CD4-positive, alpha-beta memory T cell (primary cell): ENCODE measurements at places on chromosomes 1 and 21. TPM values are rescaled to one million over a fixed set of nuclear protein-coding genes. Genes with fewer than 3 reads are reported as not detected.
A peak's percentile ranks its signal among the peaks of the same experiment; 100 is the strongest.

The LCE1D gene
- not detected for total RNA-seq

DNA sequence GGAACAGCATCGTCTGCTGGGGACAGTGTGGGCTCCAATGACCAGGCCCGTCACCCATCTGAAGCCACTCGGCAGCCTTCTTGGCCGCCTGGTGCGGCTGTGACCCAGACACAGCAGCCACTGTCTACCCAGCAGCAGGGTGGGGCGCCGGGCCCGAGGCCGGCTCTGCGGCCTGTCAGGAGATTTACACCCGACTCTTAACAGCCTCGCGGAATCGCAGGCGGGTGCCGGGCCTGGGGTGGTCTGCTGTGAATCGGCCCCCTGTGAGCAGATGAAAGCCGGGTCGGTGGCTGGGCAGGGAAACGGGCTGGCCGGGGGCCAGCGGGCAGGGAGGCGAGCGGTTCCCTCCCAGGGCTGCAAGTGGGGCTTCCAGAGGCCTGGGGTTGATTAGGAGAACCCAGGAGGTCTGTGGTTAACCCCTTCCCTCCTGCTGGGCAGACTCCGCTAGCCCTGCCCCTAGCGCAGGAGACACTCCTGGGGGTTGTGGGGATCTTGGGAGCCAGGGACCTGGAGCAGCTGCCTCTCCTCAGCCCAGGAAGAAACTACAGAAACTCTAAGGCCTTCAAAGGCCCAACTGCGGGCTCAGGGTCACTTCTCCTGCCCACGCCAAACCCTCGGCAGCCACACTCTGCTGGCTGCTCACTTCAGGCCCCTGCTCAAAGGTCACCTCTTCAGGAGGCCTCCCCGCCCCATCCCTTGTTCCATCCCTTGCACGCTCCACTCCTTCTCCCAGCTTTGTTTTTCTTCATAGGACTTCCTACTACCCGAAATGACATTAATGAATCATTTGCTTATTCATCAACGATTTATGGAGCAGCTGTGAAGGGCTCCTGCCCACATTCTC lies 15.6 kb downstream of the RUNX3 start:
- H3K4me1 ChIP-seq, result peaks cover 99% of the 10 kb centered on the region
- no peak for DNase-seq

- H3K4me1 ChIP-seq, result peaks cover 12% of the 10 kb centered on the region
- H3K36me3 ChIP-seq, result no peaks in the 10 kb centered on the region
- DNase-seq, result no peak
- H3K27ac ChIP-seq, result no peak overlapping the region
- H3K4me3 ChIP-seq, result no peak overlapping the region
- H3K27me3 ChIP-seq, result peaks cover 35% of the 10 kb centered on the region
Measured at GRCh38 chr1:118979754-118980575, 8.2 kb downstream of the TBX15 start.

DNA sequence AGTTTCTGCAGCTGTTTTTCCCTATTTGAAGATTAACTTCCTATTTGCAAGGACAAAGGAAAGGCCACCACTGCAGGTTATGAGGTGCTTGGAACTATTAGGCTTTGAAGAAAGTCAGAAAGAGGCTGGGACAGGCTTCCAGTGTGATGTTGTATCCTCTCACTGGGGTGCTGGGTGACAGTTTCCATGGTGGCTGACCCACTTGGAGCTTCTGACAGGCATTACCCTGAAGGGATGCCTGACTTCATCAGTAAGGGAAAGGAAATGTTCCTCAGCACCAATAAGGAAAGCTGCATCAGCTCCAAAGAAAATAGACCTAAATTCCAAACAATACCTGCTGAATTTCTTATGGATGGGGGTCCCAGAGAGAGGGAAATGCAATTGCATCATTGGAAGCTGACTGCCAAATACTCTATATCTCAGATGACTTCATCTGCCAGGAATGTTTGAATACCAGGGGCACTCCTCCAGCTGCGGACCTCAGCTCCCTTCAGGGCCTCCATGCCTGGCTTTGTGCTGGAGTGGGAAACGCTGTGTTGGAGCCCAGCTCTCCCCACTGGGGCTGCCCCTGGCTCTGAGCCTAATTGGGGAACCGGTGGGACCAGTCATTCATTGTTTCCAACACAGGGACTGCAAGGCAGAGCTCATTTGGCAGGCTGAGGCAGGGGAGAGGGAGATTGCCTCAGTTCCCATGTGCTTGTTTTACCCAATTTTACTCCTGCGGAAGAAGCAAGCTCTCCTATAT lies 76.6 kb downstream of the RGL1 start:
- no peak for DNase-seq
- no peaks in the 10 kb centered on the region for H3K36me3 ChIP-seq
- no peaks in the 10 kb centered on the region for H3K27me3 ChIP-seq
- no peak overlapping the region for H3K27ac ChIP-seq

GRCh38 chr1:21385022-21385421 lies 54.9 kb upstream of the NBPF3 start:
- no peaks in the 10 kb centered on the region for H3K4me1 ChIP-seq
- H3K27me3 ChIP-seq, result no peaks in the 10 kb centered on the region
- no peak overlapping the region for H3K4me3 ChIP-seq
- no peaks in the 10 kb centered on the region for H3K36me3 ChIP-seq

DNA sequence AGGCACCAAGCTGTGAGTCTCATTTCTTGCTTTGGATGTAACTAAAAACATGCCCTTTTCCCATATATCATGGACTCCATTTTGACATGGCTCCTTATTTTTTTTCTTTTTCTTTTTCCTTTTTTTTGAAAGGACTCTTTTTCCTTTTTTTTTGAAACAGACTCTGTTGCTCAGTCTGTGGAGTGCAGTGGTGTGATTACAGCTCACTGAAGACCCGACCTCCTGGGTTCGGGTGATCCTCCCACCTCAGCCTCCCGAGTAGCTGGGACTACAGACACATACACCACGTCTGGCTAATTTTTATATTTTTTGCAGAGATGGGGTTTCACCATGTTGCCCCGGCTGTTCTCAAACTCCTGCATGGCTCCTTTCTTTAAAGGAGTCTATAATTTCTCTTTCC lies 10.4 kb upstream of the SYCP1 start:
- H3K36me3 ChIP-seq, result no peaks in the 10 kb centered on the region
- H3K4me1 ChIP-seq, result no peaks in the 10 kb centered on the region
- no peak overlapping the region for H3K4me3 ChIP-seq
- no peak overlapping the region for H3K27ac ChIP-seq
- no peak for DNase-seq

The TAF12 gene
- 25.2 TPM for total RNA-seq

The KCNA3 gene
- 124 TPM for total RNA-seq

- H3K27ac ChIP-seq, result no peak overlapping the region
- H3K4me1 ChIP-seq, result no peaks in the 10 kb centered on the region
- H3K27me3 ChIP-seq, result no peaks in the 10 kb centered on the region
- DNase-seq, result no peak
Measured at GRCh38 chr1:38210021-38210894, 163.7 kb upstream of the POU3F1 start.

The CAMSAP2 gene
- total RNA-seq, result 7.5 TPM

DNA sequence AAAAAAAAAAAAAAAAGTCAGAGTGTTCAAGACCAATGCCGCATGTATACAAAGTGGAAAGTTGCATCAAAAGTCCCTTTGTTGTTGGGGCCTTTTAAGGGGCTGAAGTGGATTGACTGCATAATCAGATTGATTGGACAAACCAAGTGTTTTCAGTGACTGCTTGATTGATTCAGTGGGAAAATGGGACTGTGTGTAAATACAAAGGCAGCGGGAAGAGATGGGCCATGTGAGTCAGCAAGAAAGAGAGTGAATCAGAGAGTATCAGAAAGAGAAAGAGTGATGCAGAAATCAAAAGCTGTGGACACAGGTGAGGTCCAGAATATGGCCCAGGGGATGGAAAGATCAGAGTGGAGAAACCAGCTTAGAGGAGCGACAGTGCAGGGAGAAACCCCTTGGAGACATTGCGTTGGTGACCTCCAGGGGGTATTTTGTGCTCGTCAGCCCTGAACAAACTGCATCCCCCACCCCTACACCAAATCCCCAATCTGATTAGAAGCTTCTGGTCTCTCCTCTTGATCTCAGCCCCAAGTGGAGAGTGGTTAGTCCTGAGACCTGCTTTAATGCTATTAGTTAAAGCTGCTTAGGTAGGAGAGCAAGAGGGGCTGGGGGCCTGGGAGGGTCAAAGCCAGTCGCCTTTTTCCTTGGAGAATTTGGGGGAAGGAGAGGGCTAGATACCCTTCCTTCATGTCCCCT lies 5.1 kb upstream of the ETV3L start:
- no peaks in the 10 kb centered on the region for H3K36me3 ChIP-seq
- H3K4me1 ChIP-seq, result no peaks in the 10 kb centered on the region

DNA sequence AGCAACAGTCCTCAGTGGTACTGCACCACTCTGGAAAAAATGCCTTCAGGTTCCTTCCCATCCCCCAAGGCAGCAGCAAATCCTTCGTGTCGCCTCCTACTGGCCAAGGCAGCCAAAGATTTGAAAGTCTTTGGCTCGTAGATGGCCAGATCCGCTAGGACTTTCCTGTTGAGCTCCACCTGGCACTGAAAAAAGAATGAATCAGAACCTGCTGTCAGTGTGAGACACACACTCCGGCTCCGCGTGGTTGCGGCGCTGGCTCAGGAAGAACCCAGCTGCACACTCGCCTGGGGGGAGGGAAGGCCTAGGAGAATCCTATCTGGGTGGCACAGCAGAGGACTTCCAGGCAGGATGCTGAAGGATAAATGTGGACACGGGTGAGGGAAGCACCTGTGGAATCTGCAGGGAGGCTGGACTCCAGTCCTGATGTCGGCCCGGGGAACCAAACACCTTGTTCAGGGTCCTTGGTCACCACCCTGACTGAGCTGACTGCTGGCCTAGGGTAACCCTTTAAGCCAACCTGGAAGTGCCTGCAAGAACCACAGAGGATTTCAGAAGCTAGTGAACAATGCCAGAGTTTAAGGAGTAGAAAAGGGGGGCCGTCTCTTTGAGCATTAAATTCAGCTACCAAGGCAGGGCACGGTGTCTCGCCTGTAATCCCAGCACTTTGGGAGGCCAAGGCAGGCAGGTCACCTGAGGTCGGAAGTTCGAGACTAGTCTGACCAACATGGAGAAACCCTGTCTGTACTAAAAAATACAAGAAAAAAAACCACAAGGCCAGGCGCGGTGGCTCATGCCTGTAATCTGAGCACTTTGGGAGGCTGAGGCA lies 3.2 kb upstream of the CCNL2 start:
- peak; percentile 34 for DNase-seq
- H3K27me3 ChIP-seq, result no peaks in the 10 kb centered on the region
- no peak overlapping the region for H3K4me3 ChIP-seq
- no peak overlapping the region for H3K27ac ChIP-seq
- H3K36me3 ChIP-seq, result peaks cover 50% of the 10 kb centered on the region

- H3K27me3 ChIP-seq, result peaks cover 6% of the 10 kb centered on the region
- no peak for DNase-seq
- peaks cover 31% of the 10 kb centered on the region for H3K4me1 ChIP-seq
- H3K4me3 ChIP-seq, result no peak overlapping the region
Measured at GRCh38 chr1:47435506-47436303, 2.1 kb upstream of the FOXD2 start.

DNA sequence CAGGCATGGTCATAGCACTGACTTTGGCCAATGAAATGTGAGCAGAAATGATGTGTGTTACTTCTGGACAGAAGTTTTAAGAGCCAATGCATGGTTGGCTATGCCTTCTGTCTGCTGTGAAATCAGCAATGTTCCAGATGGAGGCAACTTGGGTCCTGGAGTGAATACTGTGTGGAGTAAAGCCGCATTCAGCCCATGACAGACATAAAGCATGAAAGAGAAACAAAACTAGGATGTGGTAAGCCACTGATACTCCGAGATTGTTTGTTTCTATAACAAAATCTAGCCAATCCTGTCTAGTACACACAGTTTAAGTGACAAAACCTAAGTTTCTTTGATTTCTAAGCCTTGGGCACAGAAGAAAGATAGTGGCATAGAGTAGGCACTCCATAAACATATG lies 47.1 kb upstream of the ARHGAP29 start:
- H3K4me1 ChIP-seq, result no peaks in the 10 kb centered on the region
- H3K27ac ChIP-seq, result no peak overlapping the region
- no peaks in the 10 kb centered on the region for H3K36me3 ChIP-seq
- H3K4me3 ChIP-seq, result no peak overlapping the region
- DNase-seq, result no peak

DNA sequence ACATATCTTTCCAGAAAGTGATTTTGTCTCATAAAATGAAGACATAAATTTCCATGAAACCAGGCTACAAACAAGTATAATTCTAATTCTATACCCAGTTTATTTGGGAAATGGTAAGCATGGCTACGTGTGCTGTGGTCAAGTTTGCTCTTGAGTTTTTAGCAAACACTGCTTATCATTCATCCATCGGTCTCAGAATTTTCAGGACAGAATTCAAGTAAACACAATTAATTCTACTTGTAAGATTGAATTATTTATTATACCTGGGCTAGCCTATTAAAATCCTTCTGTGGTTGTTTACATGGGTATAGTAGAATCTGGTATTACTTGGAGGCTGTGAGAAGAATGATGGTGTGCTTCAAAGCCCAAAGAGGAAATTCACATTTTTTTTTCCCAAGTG lies 68.3 kb downstream of the CHIA start:
- peaks cover 28% of the 10 kb centered on the region for H3K4me1 ChIP-seq
- DNase-seq, result no peak
- no peaks in the 10 kb centered on the region for H3K36me3 ChIP-seq
- H3K27me3 ChIP-seq, result no peaks in the 10 kb centered on the region
- H3K27ac ChIP-seq, result no peak overlapping the region

DNA sequence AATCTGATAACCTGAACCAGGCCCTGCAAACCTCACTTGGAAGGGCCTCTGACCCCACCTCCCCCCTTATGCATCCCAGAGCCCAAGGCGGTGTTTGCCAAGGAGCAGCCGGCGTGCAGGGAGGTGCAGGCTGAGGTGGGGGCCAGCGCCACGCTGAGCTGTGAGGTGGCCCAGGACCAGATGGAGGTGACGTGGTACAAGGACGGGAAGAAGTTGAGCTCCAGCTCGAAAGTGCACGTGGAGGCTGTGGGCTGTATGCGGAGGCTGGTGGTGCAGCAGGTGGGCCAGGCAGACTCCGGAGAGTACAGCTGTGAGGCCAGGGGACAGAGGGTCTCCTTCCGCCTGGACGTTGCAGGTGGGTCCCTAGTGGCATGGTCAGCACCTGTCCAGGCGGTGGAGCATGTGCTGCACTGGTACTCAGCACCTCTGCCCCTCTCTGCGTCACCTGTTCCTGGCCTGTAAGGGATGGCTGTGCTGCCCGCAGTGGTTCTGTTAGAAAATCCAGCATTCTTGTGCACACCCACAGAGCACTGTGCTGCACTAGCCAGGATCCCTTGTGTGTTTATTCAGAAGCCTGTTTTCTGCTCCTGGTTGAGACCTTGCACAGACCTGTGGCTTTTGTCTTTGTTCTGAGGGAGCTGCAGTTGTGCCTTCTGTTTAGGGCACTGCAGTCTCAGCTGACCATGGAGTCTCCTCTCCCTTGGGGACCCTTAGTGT lies 11.6 kb downstream of the OBSCN start:
- no peaks in the 10 kb centered on the region for H3K36me3 ChIP-seq
- peaks cover 1% of the 10 kb centered on the region for H3K4me1 ChIP-seq
- H3K27ac ChIP-seq, result no peak overlapping the region
- H3K27me3 ChIP-seq, result no peaks in the 10 kb centered on the region
- DNase-seq, result no peak
- H3K4me3 ChIP-seq, result no peak overlapping the region

- no peak overlapping the region for H3K27ac ChIP-seq
- no peaks in the 10 kb centered on the region for H3K36me3 ChIP-seq
- H3K4me3 ChIP-seq, result no peak overlapping the region
- no peak for DNase-seq
Measured at GRCh38 chr1:15510611-15511405, 13.2 kb downstream of the CASP9 start.

- no peaks in the 10 kb centered on the region for H3K36me3 ChIP-seq
- no peak overlapping the region for H3K4me3 ChIP-seq
- H3K4me1 ChIP-seq, result peaks cover 73% of the 10 kb centered on the region
- no peaks in the 10 kb centered on the region for H3K27me3 ChIP-seq
- peak; percentile 76 for DNase-seq
- peak overlapping the region; percentile 55 for H3K27ac ChIP-seq
Measured at GRCh38 chr1:175208773-175209492, 16.4 kb upstream of the KIAA0040 start.
